ENCODE measurements at places on chromosomes 13 and 19.

- DNase-seq: no peak
Measured at GRCh38 chr19:40690050-40690692, at the start of gene NUMBL. NUMBL (minus strand) TSS chr19:40690651; CDS start chr19:40690483, 168 bp downstream.

DNA sequence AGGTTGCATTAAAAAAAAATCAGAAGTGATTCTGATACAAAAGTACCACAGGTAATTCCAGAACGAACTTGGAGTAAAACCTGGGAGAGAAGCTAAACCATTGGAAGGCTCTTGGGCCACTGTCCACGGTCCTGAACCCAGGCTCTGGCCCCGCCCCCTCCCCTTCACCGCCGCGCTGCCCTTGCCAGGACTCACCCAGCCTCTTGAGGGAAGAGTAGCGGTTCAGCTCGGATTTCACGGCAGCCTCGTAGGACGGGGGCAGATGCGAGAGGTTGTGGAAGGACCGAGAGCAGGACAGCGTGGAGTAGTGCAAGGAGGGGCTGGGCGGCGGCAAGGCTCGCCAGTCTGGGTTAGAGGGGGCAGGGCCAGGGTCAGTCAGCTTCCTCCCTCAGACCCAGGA lies 5.7 kb downstream of the SHISA7 start:
- no peak for DNase-seq

GRCh38 chr19:54164369-54165068 lies 5.0 kb upstream of the LENG1 start:
- DNase-seq: no peak

GRCh38 chr13:95361686-95362085 lies 60.4 kb upstream of the ABCC4 start:
- DNase-seq: no peak

GRCh38 chr13:114062341-114062740 lies 70.1 kb downstream of the RASA3 start:
- DNase-seq: no peak

DNA sequence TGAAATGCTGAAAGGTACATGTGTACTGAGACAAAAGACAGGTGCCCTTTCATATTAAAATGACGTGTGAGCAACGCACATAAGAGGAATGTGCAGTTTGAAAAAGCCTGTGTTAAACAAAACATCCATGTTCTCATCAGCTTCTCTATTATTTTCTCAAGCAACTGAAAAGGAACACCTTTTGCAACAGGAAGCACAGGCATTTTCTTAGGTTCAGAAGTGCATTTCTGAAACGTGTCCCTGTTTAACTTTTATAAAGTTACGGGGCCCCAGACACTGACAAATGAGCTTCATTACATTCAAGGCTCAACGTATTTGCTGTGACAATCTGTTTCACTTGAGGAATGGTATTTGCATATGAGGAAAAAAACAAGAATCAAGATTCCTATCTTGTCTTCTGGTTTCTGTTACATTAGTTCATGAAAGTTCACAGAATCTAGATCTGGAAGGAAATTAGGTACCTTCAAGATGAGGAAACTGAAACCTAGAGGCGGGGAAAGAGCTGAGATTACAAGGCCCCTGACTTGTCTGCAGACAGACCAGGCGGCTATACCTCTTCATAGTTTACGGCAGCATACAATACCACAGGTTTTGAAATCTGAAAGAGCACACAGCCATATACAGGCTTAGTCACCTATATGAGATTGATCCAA lies 431.7 kb downstream of the KLF12 start:
- no peak for DNase-seq

- DNase-seq: no peak
Measured at GRCh38 chr13:95858286-95859075, 181.5 kb downstream of the DNAJC3 start.

GRCh38 chr19:3392480-3392879 lies 26.1 kb downstream of the NFIC start:
- no peak for DNase-seq

- no peak for DNase-seq
Measured at GRCh38 chr13:33931397-33932311, 113.7 kb downstream of the RFC3 start.

DNA sequence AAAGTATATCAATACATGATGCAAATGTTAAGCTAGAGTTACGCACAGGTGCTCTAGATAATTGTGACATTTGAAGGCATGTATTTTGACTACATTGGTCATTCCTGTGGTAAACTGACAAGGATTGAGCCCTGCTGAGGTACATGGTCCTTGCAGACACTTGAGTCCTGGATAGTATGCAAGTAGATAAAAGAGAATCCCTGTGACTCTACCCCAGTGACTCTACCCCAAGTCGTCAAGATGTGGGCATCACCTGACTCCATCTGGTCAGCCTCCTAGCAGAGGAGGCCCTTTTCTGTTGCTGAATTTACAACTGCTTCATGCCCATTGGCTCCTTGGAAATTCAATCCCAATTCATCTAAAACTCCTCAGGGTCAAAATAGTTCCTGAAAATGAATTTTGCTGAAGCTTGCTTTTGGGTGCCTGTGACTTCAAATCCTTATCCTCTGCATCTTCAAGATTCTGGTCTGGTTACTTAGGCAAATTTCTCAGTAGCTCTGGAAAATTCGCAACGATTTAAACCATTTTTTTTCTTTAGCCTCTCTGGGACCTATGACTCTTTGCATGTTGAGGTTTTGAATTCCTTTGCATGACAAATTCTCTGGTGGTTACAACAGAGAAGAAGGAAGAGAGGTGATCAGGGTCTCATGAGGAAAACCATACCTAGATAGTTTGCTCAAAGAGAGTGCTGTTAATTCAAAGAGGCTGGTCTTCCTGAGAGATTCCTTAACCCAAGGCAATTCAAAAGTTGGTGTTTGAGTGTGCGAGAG lies 422.1 kb downstream of the FGF9 start:
- no peak for DNase-seq

- DNase-seq: no peak
Measured at GRCh38 chr13:85632526-85633195, 166.6 kb downstream of the SLITRK6 start.

DNA sequence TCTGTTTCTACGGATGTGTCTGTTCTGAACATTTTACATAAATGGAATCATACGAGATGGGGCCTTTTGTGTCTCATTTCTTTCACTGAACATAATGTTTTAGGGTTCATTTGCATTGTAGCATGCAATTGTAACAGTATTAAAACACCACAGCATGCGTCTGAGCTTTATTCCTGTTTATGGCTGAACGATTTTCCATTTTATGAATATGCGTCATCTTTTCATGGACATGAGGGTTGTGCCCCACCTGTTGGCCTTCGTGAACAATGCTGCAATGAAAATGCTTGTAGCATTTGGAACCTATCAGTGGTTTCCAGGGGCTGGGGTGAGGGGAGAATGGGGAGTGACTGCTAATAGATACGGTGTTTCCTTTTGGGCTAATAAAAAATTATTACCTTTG lies 5.1 kb downstream of the OR10H1 start:
- DNase-seq: no peak

DNA sequence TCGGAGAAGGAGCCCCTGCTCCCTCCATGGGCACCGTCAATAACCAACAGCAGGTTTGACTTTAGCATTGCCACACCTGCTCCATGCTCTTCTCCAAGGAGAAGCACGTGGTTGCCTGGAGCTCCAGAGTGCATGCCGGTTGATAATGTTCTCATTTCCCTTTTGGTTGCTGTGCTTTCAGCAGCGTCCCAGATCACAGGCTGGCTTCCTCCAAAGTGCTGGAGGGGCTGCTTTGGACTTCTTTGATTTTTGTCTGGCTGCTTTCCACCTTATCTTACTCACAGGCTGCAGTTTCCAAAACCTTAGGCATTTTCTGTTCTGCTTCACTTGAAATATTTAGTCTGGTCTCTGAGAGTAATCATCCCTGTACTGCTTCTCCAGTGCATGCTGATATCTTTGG lies 123.8 kb upstream of the IRS2 start:
- DNase-seq: no peak

- DNase-seq: no peak
Measured at GRCh38 chr13:97535614-97536013, 101.6 kb downstream of the RAP2A start.

DNA sequence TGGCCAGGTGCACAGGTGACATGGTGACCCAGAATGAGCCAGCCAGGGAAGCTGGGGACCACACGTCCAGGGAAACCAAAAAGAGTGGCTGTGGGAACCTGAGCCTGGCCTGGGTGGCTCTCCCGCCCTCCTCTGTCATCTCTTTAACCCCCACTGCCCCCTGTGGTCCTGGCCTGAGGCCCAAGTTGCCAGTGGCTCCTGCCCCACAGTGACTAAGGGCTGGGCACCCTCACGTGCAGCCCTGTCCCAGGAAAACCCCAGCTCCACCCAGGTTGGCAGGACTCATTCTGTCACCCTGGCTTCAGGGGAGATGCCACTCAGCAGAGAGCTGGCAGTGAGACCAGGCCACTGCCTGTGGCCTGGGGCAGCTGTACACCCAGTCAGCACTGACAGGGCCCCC lies 30.6 kb upstream of the ISYNA1 start:
- DNase-seq: no peak

GRCh38 chr13:65889368-65889767 lies 1340.8 kb downstream of the PCDH9 start:
- no peak for DNase-seq

DNA sequence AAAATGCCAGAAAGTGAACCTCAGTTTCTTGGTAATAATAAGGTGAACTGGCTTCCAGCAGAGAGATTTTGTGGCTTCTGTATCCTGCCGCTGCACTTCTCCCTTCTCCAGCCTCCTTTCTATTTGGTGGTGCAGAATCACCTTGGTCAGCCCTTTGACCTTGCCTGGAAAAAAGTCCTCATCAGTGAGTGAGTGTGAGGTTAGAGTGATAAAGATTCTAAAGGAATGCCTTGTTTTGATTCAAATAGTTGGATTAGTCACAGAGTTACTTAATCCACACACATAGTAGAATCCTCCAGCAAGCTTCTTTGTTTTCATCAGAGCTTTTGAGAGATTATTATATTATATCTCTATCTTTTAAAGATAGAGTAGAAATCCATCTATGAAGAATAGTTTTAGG lies 140.9 kb downstream of the KCNRG start:
- no peak for DNase-seq

- DNase-seq: peak; percentile 39
Measured at GRCh38 chr19:3618144-3618810, 8.3 kb downstream of the CACTIN start.

DNA sequence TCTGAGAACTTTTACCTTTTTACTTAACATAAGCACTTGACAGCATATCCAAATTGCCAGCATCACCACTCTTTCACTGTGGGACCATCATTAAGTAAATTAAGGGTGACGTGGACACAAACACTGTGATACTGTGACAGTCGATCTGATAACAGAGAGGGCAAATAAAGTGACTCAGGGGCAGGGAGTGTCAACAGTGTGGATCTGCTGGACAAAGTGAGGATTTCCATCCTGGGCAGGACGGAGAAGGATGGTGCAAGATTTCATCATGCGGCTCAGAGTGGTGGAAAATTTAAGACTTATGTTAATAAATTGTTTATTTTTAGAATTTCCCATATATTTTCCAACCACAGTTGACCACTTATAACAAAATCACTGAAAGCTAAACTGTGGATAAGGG lies 60.0 kb upstream of the WDFY2 start:
- no peak for DNase-seq

DNA sequence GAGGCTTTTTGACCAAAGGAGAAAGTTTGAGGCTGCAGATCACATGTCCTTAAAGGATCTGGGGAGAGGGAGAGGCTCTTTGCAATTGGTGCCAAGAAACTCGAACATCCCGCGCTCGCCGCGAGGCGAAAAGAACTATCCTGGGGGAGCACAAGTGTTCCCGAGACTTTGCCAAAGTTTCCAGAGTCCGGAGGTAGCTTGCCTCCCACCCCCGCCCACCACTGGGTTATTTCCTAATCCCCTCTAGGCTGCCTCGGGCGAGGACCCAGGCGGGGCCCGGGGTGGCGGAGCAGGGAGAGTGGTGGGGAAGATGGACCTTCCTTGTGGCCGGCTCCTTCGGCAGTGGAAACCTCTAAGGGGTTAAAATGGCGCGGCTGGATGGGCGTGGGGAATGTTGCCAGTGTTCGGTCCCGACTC lies 114.5 kb downstream of the KCNRG start:
- no peak for DNase-seq

DNA sequence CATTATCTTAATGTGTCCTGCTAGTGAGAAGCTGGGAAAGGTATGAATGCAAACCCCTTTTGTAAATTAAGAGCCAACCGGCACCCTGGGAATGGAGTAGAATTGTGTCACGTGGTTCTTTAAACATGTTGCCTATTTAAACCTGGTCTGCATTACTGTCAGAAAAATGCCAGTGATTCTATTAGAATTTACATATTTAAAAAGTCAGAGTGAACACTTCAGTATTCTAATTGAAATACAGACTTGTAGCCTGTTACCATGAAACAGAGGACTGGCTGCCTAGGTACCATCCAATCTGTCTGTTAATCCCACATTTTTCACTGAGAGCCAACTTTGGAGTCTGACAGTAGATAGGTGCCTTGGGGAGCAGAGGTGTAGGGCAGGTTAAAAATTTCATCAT lies 652.3 kb upstream of the ARGLU1 start:
- no peak for DNase-seq
